ENCODE measurements at places on chromosomes 3 and 15.

GRCh38 chr3:33921608-33922007, 123.2 kb downstream of the PDCD6IP start:
- DNase-seq = no peak

DNA sequence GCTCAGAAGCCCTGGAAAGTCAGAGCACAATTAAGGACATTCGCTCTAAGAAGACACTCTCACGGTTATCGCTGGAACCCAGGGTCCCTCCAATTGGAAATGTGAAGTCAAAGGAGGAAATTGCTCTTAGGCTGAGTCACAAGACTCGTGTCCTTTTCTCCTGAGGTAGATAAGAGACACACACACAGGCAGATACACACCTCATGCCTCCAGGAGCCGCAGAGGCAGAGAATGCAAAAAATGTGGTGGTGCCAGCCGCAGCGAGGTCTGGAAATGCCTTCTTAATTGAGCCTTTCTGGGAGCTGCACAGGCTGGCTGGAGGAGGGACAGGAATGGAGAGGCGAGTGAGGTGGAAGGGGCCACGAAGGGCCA, 189.3 kb downstream of the OPA1 start:
- no peak for DNase-seq

GRCh38 chr3:100754563-100755334, 45.5 kb downstream of the TFG start:
- no peak for DNase-seq

GRCh38 chr3:141865101-141865500, 11.3 kb upstream of the ATP1B3 start:
- no peak for DNase-seq

DNA sequence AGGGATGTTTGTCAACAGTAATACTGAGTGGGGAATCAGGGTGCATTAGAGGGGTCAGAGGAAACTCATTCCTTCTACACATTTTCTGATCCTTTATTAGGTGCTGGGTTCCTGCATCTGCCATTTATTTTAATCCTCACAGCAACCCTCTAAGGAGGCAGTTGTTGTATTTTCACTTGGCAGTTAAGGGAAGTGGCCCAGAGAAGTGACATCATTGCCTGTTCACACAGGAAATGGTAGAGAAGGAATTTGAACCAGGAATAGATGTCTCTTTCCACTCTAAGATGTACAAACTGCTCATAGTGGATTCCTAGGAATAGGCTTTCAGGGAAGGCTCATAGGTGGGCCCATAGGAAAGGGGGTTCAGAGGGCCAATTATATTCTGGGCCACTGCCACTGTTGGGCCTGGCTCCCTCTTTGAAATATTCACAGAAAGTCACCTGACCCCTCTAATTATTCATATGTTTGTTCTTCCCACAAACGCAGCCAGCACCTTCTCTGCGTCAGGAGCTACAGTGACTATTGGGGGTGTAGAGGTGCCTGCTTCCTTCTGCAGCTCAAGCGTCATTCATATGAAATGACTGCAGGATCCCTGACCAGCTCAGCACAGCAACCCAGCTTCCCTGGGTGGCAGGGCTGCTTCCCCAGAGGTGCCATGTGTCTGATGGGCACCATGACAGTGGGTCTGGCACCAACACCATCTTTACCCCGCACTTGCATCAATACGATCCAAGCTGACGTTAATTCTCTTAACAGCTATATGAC, 163.9 kb upstream of the SMAD3 start:
- DNase-seq = no peak

DNA sequence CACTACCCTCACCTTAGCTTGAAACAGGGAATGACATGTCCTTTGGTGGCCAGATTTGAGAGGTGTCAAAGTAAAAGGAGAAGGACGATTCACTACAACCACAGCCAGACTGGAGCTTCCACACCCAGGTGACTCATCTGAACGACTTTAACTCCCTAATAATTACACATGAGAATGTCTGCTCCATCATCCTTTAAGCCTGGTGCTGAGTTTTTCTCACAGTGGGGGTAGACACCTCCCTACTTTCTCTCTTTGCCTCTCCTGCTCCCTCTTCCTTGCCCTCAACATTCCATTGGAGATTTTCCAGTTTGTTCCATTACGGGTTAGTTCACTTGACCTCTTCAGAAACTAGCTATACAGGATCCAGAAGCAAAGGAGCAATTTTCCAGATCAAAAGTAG, 154.3 kb upstream of the BHLHE40 start:
- no peak for DNase-seq

DNA sequence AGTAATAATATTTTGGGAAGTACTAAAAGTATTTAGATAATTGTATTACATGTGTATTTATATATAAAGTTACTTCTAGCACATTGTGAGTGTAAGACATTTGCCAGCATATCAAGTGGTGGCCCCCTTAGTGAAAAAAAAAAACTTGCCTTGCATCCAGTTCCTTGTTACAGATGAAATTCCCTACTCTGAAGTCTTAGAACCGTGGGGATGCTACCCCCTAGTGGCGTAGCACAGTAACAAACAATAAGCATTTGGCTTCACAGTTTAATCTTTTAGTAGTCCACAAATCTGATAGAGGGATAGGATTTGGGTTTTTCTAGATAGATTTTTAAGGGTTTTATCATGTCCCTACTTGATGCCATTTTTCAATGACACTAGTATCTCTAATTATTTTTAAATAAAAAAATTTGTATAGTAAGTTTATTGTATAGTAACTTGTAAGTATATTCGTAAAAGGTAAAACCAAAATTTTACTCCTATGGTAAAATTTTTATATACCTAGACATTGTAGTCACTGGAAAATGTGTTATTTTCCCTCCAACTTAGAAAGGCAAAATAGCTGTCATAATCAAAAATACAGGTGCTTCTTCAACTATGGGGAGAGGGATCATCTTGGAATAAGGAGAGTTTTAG, 14.3 kb downstream of the SMC4 start:
- no peak for DNase-seq

All from D721Med (cell line).